ENCODE measurements at places on chromosomes 5 and 9. TPM values are rescaled to one million over a fixed set of nuclear protein-coding genes. Genes with fewer than 3 reads are reported as not detected.

GRCh38 chr5:140115186-140115500, 1.2 kb downstream of the PURA start:
- no peak for DNase-seq

The CXCL14 gene
- total RNA-seq, result 5.4 TPM

GRCh38 chr5:150180241-150181026, 9.4 kb upstream of the SLC6A7 start:
- no peak for DNase-seq

DNA sequence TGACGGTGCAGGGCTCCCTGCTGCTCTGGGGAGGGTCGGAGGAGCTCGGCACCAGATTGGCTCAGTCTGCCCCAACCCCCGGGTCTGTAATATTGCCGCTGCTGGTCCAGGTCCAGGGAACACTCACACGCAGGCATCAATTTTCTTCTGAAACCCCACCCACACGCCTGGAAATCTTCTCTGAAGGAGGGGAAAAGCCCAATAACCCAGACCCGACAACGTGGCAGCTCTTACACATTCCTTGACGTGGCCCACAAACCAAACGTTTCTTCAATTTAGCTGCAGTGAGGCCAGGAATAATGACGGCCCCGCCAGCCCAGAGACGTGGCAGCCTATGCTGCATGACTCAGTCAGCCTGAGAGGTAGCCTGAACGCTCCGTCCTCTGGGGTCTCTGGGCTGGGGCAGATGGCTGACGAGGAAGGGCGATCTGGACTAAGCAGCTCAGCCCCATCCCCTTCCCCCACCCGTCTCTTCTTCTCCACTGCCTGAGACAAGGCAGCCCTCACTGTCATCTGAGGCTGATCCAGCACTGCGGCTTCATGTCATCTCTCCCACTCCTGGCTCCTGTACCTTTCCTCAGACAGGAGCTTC, 9.9 kb upstream of the SPARC start:
- DNase-seq, result peak; percentile 73

DNA sequence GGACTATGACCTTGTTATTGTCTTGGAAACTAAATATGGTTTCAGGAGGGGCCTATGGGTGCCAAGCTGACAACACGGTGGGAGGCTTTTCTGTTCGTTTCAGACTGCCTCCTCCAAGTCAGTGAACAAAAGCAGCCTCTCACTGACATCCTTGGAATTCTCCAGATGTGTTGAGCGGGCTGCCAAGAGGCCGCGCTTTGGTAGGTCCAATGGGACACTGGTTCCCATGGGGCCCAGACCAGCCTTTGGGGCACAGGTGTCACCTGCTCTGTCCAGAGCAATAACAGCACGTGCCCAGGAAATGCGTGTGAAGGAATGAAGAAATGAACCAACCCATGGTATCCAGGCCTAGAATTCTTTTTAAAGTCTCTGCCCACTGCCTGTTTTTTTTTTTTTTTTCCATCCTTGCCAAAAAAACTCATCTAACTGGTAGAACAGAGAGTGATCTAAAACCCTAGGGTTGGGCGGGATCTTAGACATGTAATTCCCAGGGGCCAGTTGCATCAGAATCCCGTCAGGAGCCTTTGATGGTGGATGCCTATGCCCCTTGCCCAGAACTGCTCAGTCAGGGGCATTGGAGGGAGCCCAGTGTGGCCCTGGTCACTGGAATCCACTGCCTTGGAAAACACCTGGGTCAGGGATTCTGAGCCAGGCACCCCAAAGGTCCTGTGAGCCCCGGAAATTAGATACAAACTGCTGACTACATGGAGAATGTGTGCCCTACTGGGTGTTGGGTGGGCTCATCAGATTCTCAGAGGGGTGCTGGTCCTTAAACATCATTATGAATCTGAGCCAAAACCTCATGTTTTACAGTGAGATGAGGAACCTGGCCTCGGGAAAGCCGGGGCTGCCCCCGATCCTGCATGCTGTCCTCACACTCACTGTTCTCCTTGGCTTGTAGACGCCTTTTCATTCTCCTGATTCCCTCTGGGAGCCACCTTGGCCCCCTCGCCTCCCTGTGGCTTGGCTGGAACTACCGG, 60.1 kb downstream of the GTF3C4 start:
- DNase-seq, result no peak

The FOXD4 gene
- 0.22 TPM for total RNA-seq

The SHROOM1 gene
- 8.5 TPM for total RNA-seq

- DNase-seq, result no peak
Measured at GRCh38 chr5:6264394-6264793, 114.0 kb downstream of the MED10 start.

The CLIC3 gene
- total RNA-seq, result 6.5 TPM

DNA sequence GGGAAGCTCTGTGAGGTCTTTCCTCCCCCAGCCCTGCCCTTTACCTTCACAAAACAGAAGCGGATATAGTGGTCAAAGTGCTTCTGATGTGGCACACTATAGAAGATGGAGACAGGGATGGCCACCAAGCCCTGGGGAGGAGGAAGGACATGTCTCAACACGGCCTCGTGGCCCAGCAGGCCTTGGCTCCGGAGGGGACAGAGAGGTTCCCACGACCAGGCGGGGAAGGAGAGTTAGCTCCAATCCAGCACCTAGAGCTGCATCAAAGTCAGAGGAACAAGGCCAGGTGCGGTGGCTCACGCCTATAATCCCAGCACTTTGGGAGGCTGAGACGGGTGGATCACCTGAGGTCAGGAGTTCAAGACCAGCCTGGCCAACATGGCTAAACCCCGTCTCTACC, 4.1 kb upstream of the SPOUT1 start:
- DNase-seq, result no peak
